Hepatic stellate cell (primary cell): ENCODE measurements at places on chromosomes 4 and X.
A peak's percentile ranks its signal among the peaks of the same experiment; 100 is the strongest.

DNA sequence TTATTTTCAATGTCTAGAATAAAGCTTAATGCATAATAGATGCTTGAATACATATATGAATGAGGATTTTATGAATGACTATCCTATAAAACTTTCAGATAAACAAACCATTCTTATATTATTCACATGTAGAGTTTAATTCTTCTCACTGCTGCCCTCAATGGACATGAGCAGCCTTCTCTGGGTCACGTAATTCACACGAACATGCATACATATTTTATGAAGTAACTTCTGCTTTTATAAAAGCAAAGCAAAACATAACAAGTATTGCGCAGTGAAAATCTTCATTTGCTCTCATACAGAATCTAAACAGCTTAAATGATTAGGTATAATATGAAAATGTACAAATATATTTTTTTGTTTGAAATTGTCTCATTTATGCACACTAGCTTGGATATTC is 116.7 kb downstream of the TMA16 start:
- DNase-seq: no peak

DNA sequence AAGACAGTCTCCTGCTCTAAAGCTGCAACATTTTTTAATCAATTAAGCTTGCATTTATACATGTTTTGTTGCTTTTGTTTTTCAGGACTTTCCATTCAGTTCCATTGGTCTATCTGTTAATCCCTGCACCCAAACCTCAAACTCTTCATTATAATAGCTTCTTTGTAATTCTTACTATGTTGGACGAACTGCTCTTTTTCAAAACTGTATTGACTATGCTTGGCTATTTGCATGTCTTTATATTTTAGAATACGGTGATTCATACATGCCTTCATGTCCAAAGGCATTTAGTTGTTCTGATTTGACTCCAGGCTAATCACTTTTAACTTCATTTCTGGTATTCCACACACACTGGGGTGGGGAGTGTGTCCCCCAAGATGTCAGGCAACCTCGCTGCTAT is 14.1 kb downstream of the MAGEC1 start:
- DNase-seq: no peak

DNA sequence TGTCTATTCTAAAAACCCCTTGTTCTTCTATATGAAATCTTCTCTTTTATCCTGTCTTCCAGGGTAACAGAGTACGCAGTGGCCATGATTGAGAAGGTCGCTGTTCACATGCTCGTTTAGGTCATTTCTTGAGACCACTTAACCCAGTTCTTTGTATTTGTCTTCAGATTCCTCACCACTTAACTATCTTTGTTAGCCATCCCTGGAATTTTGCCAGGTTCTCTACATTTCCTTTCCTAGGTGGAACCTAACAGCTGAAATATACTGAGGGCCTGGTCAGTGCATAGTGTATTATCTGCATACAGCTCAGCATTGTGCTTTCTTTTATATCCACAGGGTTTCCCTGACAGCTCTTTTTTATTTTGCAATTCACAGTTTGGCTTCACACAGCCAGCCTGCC is 148.9 kb upstream of the GALNT7 start:
- no peak for DNase-seq

GRCh38 chr4:111502626-111503025 is 642.6 kb upstream of the FAM241A start:
- no peak for DNase-seq

DNA sequence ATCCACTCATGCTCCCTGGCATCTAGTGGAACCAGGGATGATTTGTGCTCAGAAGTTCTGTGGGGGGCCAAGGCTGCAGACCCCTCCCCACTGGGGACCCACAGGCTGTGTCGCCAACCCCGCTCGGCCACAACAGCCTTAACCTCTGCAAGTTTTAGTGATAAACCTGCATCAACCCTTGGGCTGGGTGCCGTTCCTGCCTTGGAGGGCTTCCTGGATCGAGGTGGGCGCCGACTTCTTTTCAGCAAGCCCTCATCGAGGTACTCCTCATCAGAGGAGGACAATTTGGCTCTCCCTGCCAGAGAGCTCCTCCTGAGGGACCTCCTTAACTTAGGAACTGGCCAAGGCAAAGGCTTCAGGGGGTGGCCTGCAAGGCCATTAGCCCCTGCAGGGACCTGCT is 1.9 kb downstream of the SOWAHB start:
- DNase-seq: no peak

DNA sequence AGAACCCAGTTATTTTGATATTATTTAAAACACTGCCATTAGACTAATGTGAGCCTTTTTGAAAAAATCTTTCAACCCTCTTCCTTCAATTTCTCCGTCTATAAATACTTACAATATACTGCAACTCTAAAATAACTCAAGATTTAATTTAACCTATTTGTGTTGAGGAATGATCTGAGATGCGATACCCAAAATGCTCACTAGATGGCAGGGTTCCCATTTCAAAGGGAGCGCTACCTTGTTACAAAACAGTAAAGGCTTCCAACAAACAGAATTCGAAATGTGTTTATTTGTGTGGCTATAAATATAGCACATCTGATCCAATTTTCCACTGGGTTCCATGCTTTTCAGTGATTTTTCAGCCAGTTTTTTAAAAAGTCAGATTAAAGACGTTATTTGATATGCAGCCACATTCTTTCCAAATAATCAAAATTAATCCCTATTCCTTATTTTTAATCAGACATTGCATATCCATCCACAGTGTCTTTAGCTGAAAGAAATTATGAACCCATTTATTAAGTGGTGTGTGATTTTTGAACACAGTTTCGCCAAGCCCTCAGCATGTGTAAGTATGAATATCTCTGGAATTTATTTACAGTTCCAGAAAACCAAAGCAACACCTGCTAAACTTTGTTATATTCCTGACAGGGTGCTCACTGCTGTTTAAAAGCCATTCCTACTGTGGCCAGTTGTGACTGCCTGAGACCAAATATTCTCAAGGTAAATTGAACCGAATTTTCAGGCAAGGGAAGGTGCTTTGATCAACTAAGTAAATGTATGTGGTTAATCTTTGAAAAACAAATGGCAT is 668.0 kb upstream of the LCORL start:
- no peak for DNase-seq

GRCh38 chr4:122928930-122929329 is 6.5 kb upstream of the NUDT6 start:
- no peak for DNase-seq

GRCh38 chr4:115865736-115866135 is 752.3 kb upstream of the NDST4 start:
- no peak for DNase-seq

DNA sequence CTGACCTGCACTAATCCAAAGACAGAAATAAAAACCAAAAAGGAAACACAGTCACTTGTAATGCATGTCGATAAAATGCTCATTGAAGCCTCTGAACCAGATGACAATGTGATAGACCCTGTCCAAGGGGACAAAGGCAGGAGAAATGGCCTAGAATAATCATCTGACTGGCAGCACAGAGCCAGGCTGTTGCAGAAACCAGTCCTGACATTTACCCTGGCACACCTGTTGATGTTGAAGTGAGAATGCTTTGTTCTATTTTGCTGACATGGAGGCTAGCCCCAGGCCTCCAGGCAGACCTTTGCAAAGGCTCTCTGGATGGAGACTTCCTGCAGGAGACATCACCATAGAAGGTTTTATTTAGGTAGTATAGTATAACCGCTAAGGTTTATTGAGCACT is 41.0 kb downstream of the TFDP3 start:
- DNase-seq: no peak

DNA sequence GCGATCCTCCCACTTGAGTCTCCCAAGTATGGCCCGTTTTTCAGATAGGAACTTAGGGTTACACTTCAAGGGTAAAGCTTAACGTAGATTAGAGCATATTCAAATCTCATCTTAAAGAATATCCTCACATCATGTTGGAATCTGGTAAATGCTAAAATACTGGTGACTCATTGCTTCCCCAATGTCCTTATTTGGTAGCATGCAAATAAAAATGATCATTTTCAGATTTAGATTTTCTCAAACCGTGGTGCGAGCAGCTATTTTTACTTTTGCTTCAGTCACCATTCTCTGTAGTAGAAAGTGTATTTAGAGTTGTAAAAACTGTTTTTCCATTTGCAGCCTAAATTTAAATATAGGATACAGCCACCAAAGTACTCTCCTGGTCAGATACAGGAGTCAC is 101.5 kb upstream of the MAML3 start:
- DNase-seq: peak; percentile 24

- no peak for DNase-seq
Observed at GRCh38 chrX:148649145-148649795, 148.9 kb downstream of the AFF2 start.

DNA sequence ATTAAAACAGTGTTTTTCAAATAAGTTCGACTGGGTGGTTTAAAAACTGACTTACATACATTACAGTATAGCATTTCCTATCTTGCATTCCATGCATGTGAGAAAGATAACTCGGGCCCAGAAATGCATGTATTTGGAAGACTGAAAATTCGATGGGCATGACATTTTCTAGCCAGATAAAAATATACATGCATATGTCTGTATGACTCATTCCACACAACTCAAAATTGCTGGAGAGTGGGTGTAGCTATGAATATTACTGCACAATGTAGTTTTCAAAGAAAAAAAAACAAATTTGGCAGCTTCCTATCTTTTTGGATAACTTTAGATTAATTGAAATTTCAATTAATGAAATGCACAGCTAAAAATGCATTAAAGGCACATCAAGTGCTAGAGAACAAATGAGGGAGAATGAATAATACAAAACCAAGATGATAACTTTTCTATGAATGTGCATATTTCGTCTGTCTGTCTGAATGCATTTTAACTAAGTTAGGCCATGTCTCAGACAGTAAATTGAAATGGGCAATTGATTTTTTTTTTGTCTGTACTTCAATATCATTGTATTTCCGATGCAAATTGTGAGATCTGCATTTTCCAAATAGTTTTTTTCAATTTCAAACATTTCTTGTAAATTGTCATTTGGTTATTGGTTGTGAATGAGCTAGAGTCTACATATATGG is 54.5 kb upstream of the GABRA2 start:
- no peak for DNase-seq
